ENCODE measurements at places on chromosomes 4 and X. TPM values are rescaled to one million over a fixed set of nuclear protein-coding genes. Genes with fewer than 3 reads are reported as not detected.

Gene GLRA3
- not detected for total RNA-seq

Gene SPANXA1
- not detected for total RNA-seq

Gene RIPPLY1
- not detected for total RNA-seq

Gene TMEM255A
- 0.05 TPM for total RNA-seq

Gene SLC6A14
- total RNA-seq, result not detected

Gene HHIP
- 143 TPM for total RNA-seq

Gene TRIM75
- not detected for total RNA-seq

DNA sequence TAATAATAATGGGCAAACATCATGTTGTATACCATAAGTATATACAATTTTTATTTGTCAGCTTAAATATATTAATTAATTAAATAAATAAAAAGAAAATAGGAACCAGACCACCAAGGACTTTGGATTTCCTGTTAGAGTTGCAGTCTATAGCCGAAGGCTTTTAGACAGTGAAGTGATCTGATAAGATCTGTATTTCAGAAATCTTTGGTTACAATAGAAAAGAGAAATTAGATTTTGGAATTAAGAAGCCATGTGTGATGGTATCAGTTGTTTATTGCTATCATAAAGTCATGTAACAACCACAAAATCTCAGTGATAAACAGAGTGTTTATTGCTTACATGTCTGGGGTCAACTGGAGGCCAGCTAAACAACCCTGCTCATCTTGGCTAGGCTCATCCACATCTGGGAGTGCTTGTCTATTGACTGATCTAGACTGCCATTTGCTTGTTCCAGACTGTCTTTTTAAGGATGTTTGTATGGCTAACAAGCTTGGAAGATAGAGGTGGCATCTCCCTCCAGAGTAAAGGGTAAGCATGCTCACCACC is 142.1 kb upstream of the USP9X start:
- no peak for DNase-seq

- DNase-seq, result no peak
These were observed 28.4 kb downstream of the NPNT start for GRCh38 chr4:105923497-105924238.

DNA sequence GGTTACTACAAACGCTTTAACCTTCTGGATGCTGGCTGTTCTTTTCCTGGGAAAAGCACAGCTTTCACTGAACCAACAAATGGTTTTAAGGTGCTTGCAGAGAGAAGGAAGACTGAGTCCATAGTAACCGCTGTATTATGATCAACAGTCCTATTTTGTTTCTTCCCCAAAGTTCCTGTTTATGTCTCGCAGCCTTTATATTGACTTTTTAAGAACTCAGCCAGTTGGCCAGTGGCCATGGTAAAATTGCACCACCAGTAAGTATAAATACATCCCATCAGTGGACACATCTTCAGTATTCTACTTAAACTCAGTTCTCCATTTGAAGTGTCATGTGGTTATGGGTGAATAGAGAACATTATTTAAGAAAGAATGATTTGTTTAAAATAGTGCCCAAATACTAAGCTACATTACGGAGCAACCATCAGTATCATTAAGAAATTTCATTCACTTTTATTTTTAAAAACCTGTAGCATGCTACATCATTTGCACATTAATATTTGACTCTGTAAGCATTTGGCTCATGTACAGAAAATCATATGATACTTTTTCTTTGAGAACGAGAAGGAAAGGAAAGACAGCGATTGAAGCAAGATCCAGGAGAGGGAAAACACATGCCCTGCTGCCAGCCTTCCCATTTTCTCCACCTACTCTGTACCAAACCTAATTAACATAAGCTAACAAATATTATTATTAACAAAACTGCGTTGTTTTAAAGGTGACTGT is 287.0 kb downstream of the ARHGAP24 start:
- no peak for DNase-seq

DNA sequence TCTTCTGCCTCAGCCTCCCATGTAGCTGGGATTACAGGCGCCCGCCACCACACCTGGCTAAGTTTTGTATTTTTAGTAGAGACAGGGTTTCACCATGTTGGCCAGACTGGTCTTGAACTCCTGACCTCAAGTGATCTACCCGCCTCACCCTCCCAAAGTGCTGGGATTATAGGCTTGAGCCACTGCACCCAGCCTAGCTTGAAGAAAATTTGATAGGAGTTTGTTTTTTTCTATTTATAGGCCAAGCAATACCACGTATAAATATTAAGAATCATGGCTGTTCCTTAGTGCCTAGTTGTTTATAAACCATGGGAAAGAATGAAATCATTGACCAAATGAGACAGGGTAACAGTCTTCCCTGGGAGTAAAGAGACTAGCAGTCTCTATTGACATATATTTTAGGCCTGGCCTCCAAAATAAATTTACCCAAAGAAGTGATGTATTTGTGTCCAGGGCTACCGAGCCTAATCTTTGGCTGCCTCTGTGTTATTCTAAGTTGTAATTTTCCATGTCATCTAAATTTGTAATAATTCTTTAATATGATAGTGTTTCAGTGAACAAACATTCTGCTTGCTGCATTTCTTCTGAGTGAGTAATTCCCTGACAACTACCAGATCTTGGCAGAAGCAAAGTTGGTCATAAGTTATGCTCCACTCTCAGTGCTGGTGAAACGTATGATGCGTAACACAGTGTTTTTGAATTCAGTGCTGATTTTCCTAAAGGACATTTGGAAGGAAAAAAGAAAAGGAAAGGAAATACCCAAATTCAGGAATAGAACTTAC is 10.3 kb downstream of the PKD2 start:
- peak; percentile 87 for DNase-seq

DNA sequence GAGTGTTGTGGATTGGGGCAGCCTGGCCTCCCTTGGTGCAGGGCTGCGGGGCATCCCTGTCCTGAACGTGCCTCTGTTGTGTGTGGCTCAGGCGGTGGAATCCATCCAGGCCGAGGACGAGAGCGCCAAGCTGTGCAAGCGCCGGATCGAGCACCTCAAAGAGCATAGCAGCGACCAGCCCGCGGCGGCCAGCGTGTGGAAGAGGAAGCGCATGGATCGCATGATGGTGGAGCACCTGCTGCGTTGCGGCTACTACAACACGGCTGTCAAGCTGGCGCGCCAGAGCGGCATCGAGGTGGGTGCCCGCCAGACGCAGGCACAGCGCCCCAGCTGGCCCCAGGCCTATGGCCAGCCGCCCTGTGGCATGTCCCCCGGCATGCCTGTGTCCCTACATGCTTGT is 25.6 kb downstream of the MAEA start:
- DNase-seq, result no peak

- no peak for DNase-seq
These were observed 6.5 kb downstream of the P2RY4 start for GRCh38 chrX:70253377-70254062.
